NCI-H774 (cell line): ENCODE measurements at places on chromosomes 1 and 21.

- DNase-seq = no peak
Observed at GRCh38 chr1:239067480-239067879, 318.9 kb upstream of the CHRM3 start.

DNA sequence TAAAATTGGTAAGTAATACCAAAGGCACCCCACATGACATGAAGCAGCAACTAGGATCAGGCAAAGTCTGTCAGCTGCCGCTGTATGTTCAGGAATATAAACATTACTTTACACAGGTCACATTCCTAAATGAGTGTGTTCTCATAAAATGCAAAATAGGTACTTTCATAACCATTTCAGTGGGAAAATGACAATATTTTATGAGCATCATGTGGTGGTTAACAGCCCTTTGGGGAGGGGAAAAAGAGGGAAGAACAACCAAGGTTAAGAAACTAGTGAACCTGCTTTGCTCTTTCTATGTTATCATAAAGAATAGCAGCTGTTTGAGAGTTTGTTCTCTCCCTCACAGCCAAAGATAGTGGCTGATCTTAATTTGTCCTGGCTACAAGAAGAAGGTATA lies 105.4 kb upstream of the LBR start:
- DNase-seq = no peak

GRCh38 chr1:22794647-22795365 lies 84.2 kb downstream of the EPHB2 start:
- DNase-seq = no peak

GRCh38 chr1:236131916-236132315 lies 10.4 kb upstream of the GPR137B start:
- DNase-seq = no peak

DNA sequence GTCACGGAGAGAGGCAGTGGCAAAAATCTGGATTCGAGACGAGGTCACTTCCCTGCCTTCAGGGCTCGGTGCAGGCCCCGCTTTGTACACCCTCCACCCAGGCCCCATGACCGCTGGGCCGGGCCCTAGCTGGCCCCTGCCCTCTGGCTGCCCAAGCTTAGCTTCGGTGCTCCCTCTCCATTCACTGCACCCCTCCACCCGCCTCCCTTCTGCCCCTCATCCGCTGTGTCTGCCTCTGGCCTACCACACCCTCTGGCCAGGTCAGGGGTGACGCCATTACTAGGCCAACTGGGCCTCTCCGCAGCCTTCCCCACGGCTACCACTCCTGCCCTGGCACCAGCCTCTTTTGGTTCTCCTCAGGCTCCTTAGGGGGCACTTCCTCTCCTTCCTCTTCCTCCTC lies 528 bp upstream of the CD164L2 start:
- no peak for DNase-seq

- DNase-seq = no peak
Observed at GRCh38 chr1:222641269-222641948, 23.5 kb downstream of the MIA3 start.

DNA sequence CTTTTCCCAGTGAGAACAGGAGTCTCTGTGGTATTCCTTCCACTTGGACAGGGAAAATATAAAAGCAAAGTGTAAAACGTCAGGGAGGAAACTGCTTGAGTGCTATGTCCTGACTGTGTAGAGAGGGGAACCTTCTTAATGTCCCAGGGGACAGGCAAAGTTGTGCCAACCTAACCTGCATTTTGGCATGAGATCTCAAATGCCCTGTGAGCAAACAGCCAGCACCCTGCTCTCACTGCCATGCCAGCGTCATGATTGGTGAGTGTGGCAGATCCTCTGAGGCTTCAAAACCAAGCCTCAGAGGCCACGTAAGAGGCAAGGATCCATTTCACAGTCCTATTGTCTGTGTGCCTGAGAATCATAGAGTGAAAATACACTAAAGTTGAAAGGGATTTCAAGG lies 49.7 kb upstream of the RAP1A start:
- DNase-seq = no peak

GRCh38 chr1:66788231-66788939 lies 12.7 kb downstream of the INSL5 start:
- DNase-seq = no peak

- DNase-seq = no peak
Observed at GRCh38 chr1:19448491-19449439, 36.6 kb downstream of the CAPZB start.

GRCh38 chr1:228058172-228058948 lies 24.1 kb upstream of the ARF1 start:
- no peak for DNase-seq

GRCh38 chr1:159869173-159869572 lies 6.7 kb upstream of the VSIG8 start:
- no peak for DNase-seq

DNA sequence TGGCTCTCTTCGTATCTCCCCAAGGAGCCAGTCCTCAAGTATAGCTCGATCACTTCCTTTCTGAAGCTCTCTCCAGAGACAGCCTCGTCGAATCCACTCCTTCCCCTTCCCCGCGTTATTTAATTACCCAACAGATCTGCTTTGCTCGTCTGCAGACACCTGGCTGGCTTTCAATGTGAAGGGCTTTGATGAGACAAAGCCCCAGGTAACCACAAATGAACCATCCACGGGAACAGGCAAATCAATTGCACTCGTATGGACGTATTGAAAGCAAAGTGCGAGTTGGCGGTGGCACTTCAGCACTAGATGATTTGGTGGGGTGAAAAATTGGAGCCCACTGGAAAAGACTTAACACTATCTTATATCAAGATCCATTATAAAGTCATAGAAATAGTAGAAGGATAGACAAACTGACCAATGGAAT lies 364 bp upstream of the BCAR3 start:
- DNase-seq = no peak

DNA sequence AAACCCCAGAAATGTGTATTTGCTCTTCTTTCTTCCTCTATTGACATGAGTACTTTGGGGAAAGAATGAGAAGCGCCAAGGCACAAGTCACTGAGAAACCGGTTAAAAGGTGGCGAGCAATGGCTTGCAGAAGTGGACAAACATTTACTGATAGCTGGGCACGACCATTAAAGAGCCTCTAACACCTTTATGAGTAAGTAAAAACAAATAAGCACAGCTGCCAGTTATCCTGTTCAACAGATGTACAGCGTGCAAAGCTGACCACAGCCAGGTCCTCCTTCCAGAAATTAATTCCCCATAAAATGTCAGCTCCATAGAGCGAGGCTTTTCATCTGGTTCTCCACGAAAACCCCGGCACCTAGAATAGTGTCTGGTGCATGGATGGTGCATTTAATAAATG lies 72.7 kb downstream of the CAPZB start:
- DNase-seq = peak; percentile 22

DNA sequence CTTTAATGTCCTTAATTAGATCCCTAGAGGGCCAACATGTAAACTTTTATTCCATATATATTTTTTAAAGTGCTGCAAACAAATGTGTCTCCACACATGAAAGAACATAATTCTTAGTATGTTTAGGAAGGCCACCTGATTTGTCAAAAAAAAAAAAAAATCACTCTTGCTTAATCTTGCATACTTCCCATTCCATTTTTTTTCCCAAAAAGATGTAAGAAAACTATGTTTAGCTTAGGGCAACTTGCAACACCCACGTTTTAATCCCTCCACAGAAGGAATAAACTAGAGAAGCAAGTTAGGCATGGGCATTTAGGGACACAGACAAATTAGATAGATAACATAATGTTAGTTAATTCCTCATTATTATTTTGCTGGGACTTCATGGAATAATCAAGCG lies 5.6 kb downstream of the YOD1 start:
- DNase-seq = no peak

DNA sequence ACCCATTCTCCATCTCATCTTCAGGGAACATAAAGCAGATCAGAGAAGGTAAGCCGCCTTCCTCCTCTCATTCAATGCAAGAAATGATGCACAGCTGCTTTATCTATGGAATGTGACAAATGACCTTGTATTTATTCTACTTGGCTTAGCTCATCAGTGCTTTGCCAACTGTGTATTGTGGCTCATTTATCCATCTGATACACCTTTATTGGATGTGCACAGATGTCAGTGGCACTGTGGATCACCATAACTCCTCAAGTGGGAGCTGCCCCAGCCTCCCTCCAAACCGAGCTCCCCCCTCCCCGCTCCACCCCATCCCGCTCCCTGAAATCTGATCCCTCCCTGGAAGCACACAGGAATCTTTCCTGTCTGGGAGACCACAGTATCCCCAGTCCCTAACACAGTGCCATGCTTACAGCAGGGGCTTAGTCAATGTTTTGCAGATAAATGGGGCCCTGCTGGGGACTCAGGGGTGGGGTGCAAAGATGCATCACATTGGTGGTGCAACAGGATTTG lies 156.0 kb upstream of the RAB4A start:
- no peak for DNase-seq

DNA sequence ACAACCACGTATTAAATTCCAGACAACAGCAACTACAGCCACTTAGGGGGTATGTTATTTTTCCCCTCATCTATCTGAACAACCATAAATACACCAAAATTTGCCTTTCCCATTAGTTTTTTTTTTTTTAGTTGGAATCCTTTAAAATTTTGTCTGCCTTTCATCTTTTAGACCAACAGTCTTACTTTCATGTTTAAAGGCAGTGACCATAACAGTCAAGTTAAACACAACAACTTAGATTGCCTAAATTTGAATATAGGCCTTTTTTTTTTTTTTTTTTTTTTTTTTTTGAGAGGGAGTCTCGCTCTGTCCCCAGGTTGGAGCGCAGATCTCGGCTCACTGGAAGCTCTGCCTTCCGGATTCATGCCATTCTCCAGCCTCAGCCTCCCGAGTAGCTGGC lies 3.4 kb downstream of the GPBP1L1 start:
- DNase-seq = no peak

- DNase-seq = no peak
Observed at GRCh38 chr1:176033881-176034280, 173.2 kb downstream of the COP1 start.

DNA sequence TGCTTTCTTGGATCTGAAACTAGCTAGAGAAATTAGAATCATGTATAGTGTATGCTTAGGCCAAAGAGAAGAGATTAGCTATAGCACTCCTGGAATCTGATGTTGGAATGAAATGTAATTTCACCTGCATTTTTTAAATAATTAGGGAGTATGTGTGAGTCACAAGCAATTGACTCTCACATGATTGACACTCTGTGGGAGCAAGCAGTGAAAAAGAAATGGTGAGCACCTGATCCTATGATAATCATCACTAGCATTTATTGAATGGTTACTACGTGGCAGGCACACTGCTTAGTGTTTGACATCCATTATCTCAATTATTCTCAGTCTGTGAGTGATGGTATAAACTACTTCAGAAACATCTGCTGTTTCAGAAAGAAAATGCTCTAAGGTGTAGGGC lies 176.6 kb downstream of the NRIP1 start:
- peak; percentile 42 for DNase-seq

- no peak for DNase-seq
Observed at GRCh38 chr1:1605034-1605591, 5.2 kb upstream of the FNDC10 start.

DNA sequence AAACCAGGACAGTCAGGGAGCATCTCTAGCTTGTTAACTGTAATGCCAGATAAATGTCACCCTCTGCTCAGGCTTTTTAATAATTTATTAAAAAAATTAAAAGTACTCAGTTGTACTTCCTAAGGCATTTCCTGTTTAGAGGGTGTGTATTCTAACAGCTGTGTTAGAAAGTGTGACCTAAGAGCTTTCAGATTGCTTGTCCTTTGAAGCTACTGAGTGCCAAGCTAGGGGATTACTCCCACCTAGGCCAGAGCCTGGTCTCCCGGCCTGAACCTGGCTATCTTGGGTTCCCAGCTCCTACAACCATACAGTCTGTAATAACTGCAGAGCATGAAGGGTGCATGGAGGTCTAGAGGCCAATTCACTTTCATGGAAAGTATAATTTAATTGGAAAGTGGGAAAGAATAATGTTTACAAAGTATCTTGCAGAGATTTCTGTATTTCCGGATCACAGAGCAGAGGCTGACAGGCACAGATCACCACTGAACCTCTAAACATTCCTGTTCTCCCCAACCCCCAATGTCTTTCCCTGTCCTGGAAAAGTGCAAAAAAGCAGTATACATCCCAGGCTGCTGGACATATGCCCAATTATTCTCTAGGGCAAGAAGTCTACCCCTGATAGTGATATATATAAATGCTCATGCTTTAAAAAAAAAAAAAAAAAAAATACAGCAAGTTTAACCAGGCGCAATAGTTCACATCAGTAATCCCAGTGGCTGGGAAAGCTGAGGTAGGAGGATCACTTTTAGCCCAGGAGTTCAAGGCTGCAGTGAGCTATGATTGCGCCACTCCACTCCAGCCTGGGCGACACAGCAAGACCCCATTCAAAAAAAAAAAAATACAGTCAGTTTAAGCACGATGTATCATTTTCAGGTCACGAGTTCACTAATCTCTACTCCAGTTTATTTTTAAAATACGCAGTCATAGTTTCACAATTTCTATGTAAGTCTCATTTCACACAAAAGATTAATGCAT lies 36.7 kb upstream of the RAP1A start:
- DNase-seq = no peak

GRCh38 chr1:117367046-117368025 lies at the start of gene MAN1A2:
TSS of gene MAN1A2 (plus strand) at chr1:117367449. CDS start at chr1:117368184, 735 bp downstream.
- DNase-seq = peak; percentile 78
